ENCODE measurements at places on chromosomes 7 and 10. TPM values are rescaled to one million over a fixed set of nuclear protein-coding genes. Genes with fewer than 3 reads are reported as not detected.

The CLRN3 gene
- total RNA-seq = not detected

The BET1 gene
- total RNA-seq = 21.1 TPM

The PAPOLB gene
- total RNA-seq = not detected

The CALML5 gene
- not detected for total RNA-seq

The PDE6C gene
- not detected for total RNA-seq

The LRRC4 gene
- not detected for total RNA-seq

The ALDH18A1 gene
- 88.0 TPM for total RNA-seq

The CHST3 gene
- total RNA-seq = 0.05 TPM

The CSGALNACT2 gene
- 36.9 TPM for total RNA-seq

The ABCB1 gene
- total RNA-seq = 3.7 TPM

The SPDYE9 gene
- not detected for total RNA-seq

The CHN2 gene
- total RNA-seq = 3.4 TPM

The PDZD7 gene
- 0.77 TPM for total RNA-seq

The WDFY4 gene
- 1.0 TPM for total RNA-seq

The MYH16 gene
- total RNA-seq = not detected

The OGDH gene
- 130 TPM for total RNA-seq

The NDUFB8 gene
- 277 TPM for total RNA-seq

The TMEM26 gene
- total RNA-seq = not detected

The MYO1G gene
- total RNA-seq = 533 TPM

The AGAP5 gene
- 12.2 TPM for total RNA-seq

The GRM8 gene
- not detected for total RNA-seq

The MUC3A gene
- total RNA-seq = not detected

The ZFYVE27 gene
- 33.9 TPM for total RNA-seq

The ADARB2 gene
- not detected for total RNA-seq

The ECD gene
- total RNA-seq = 31.7 TPM

The PURB gene
- 26.6 TPM for total RNA-seq

The ADRA2A gene
- not detected for total RNA-seq

The HABP2 gene
- not detected for total RNA-seq

The ANKRD7 gene
- not detected for total RNA-seq

The GIMAP4 gene
- 198 TPM for total RNA-seq

The RSPH10B gene
- 0.34 TPM for total RNA-seq

The AKR1C3 gene
- 3.8 TPM for total RNA-seq

The ATRNL1 gene
- total RNA-seq = 0.73 TPM

The EPO gene
- not detected for total RNA-seq

The HYAL4 gene
- total RNA-seq = not detected

The PAX4 gene
- total RNA-seq = not detected

The TM9SF3 gene
- 81.1 TPM for total RNA-seq

The FKBP9 gene
- 1.3 TPM for total RNA-seq

The XRCC2 gene
- 20.2 TPM for total RNA-seq

The POLR2J2 gene
- 19.0 TPM for total RNA-seq

The ACHE gene
- not detected for total RNA-seq

The LGI1 gene
- not detected for total RNA-seq

The CLDN15 gene
- total RNA-seq = 23.1 TPM

The PLAC9 gene
- not detected for total RNA-seq
